ENCODE measurements at places on chromosomes 12 and 14. TPM values are rescaled to one million over a fixed set of nuclear protein-coding genes. Genes with fewer than 3 reads are reported as not detected.
A peak's percentile ranks its signal among the peaks of the same experiment; 100 is the strongest.

- DNase-seq, result no peak
Measured at GRCh38 chr12:127667131-127667685, 599.8 kb upstream of the TMEM132C start.

DNA sequence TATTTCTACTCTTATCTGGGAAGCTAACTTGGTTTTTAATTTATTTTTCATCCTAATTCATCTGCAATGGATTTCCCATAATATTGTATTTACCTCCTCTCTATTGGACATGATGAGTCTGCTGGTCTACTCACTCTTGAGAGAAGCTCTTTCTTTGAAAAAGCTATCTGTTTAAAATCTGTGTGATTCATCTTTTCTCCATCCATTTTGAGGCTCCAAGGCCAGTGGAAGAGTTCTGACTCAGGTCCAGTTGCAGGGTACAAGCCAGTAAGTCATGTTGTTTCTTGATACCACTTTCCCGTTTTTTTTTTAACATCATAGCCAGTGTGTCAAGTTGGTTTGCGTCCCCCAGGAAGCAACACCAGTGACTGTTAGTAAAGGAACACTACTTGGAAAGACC, 160.3 kb upstream of the BMP4 start:
- DNase-seq, result no peak

GLIPR1L1 gene
- total RNA-seq, result 1.9 TPM

CAPRIN2 gene
- total RNA-seq, result 123 TPM

DNA sequence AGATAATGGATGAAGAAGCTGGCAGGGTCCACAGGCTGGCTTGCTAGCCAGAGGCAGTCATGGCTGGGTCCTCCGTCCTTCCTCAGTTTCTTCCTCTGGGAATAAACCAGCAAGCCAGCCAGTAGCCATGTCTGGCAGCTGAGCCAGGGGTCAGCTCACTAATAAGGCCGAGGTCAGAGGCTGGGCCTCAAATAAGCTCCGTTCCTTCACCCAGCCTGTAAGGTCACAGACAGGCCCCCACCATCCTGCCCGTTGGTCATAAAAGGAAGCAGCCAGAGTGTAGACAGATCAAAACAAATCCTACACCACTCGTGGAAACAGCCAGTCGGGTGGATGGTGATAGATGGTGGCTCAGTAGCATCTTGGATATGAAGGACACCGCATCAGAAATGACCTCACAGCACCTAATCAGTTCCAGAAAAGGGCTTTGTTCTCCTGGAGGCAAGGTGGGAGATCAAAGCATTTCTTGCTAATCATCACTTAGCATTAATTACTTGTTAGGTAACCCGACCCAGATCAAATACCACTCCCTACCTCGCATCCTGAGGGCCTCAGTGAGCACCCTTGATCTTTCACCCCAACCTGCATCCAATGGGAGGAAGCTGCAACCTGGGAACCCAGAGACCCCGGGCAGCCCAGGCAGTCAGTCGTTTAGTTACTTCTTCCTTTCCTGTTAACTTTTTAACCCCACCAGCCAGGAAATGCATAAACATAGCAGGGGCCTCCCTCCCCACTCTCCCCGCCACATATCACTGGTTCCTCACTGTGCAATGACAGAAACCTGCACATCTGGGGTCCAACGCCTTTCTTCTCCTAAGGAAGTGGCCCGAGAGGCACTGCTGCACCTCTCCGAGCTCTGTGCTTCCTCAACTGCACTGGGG, 90.2 kb downstream of the KDM2B start:
- DNase-seq, result peak; percentile 35

- no peak for DNase-seq
Measured at GRCh38 chr14:85459361-85460000, 70.5 kb upstream of the FLRT2 start.

NOXRED1 gene
- total RNA-seq, result not detected

DNA sequence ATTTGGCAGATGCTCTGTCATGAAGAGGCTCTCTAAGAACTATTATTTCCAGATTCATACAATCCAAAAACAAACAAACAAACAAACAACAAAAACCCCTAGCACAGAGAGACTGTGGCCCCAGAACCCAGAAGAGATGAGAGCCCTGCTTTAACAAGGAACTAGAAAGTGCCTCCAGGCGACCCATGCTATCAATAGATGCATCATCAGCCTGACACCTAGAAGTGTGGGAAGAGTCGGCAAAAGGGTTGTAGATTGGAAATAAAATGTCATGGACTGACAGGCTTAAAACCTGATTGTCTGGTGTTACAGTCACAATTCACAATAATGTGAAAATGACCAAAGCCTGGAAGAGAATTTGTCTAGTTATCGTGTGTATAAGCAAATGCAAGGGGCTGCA, 50.6 kb upstream of the FLRT2 start:
- DNase-seq, result no peak

KRT5 gene
- not detected for total RNA-seq

DNA sequence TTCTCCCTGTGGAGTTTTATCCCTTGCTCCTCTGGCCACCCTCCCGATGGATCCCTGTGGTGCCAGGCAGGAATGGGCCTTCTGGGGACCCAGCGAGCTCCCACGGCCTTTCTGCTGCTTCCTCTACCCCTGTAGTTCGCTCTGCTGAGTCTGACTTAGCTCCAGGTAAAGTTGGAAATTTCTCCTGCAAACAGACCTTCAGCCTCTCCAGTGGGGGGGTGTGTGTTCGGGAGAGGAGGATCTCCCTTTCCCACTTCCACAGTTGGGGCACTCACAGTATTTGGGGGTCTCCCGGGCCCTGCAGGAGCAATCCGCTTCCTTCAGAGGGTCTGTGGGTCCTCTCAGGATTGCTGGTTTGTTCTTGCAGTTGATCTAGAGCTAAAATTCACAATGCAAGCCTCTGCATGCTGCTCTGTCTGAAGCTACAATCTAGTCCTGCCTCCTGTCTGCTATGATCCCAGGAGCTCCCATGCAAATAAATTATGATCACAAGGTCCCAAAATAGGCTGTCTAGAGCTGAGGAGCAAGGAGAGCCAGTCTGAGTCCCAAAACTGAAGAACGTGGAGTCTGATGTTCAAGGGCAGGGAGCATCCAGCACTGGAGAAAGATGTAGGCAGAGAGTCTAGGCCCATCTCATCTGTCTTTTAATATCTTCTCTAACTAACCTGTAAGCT, 18.3 kb downstream of the MTRFR start:
- no peak for DNase-seq

DNA sequence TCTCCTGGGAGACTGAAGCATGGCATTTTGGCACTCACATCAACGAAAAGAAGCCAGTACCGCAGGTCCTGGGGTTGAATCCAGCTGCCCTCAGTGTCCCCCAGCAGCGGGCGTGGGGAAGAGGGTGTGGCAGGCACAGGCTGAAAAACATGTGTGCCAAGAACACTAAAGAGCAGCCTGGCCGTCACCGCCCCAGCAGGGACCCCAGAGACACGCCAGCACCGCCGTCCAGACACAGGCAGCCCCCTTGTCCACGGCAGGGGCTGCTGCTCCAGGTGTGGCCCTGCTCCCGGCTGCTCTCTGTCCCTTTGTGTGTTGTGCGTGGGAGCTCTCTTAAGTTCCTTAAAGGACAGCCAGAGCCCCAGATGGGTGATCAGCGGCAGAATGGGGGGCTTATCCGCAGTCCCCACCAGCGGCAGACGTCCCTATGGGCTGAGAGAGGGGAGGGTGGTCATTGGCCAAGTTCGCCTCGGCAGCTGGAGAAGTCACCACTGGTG, 556 bp downstream of the PHETA1 start:
- DNase-seq, result no peak

GRCh38 chr12:89208661-89209096, 143.6 kb downstream of the DUSP6 start:
- DNase-seq, result no peak

DNA sequence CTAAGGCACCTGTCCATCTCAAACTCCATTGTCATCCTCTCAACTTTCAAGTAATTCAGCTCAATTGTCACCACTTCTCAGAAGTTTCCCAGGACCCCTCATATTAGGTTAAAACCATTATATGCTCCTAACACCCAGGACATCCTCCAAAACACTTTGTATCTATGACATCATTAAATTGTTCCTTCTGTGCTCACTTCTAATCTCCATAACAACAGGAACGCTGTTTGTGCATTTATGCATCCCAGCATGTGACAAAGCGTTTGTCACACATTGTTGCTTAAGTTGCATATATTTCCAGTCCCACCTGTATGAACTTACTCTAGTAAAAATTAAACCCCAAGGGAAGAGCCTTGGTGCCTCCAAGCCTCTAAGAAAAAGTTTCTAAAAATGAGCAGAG, 133.9 kb downstream of the TBX5 start:
- no peak for DNase-seq

DNA sequence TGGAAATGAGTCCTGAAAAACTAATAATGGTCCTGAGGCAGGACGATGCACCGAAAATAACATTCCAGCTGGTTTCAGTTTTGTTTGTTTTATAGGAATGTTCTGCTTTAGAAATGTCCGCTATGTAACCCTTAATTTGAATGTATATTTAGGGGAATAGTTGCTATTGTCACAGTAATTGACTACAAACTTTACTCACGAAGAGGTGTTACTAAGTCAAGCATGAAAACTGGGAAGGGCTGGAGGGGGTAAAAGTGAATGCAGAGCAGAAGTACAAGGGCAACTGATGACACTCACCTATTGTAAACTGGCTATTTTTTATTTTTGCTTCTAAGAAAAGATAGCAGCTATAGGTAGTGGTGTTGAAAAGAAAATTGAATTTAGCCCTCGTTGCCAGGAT, 230.7 kb upstream of the SYT10 start:
- DNase-seq, result peak; percentile 39

DNA sequence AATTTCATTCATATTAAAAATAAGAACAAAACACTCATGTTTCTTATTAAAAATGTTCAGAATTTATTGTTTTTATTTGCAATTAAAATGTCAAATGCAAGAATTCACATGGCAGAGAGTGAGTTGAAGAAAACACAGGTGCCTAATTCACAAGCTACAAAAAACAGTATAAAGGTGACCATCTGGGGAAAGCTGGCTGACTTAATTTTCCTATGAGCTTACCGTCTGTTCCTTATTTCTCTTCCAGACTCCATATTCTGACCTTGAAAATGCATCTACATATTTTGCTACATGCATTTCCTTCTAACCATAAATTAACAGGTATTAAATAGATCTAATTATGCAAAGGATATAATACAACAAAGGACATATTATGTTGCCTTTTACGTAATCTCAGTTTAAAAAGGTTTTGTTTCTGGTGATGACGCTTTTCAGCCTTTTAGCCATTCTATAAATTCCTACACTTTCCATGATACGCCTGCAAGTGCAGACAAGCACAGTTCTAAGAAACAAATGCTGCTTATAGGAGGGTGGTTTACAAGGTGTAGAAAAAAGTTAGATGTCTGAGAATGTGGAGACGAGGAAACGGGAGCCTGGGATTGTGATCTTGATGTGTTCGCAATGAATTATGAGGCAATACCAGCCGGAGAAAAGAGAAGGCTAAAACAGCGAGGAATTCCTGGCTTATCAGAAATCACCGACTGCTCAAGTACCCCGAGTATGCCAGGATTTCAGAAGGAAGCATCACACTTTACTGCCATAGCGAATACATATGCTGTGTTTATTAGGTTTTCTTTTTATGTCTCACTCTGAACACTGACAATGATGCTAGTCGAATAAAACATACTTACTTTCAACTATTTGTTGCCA, 24.6 kb downstream of the LIN7A start:
- no peak for DNase-seq

GRCh38 chr12:116879509-116880212, 1.6 kb downstream of the HRK start:
- DNase-seq, result peak; percentile 39

- no peak for DNase-seq
Measured at GRCh38 chr14:56891226-56891625, 80.9 kb upstream of the OTX2 start.

DNA sequence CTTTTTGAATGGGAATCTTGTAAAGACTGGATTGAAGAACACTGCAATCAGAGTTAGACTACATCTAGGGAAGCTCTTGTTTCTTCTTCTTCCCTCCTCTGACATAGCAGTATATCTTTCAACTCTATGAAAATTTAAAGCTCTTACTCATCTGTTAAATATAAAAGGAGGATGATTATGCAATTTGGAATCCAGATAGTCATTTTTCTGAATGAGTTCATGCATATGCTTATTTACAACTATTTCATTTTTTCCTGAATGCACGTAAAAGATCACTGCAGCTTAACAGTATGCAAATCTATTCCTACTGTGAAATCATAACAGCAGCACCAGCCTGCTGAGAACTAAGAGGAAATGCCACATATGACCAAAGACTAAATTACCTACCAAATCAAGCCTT, 133.5 kb upstream of the TMCC3 start:
- DNase-seq, result no peak

- DNase-seq, result no peak
Measured at GRCh38 chr14:68359022-68359836, 433.6 kb downstream of the ZFP36L1 start.

GRCh38 chr14:68113343-68113930, 293.9 kb downstream of the RAD51B start:
- DNase-seq, result no peak

DNA sequence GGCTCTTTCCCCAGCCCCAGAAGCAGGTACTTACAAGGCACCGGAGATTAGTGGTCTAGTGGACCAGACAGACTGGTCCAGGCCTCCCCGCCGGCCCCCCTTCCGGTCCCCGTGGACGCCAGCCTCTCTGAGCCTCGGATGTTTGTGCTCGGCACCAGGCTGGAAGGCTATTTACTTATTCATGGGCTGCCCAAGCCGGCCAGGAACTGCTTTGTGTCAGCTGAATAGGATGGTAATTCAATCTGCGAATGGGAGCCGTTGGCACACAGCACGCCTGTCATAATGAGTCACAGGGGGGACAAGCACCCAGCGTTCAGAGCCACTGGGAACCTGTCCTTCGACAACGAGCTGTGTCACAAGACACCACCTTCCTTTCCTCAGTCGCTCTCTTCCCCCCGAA, 82.3 kb downstream of the RIMBP2 start:
- peak; percentile 91 for DNase-seq

GRCh38 chr12:15322164-15323061, at the start of gene PTPRO:
PTPRO (plus strand) TSS chr12:15322508.
- peak; percentile 84 for DNase-seq

CCDC196 gene
- not detected for total RNA-seq

- no peak for DNase-seq
Measured at GRCh38 chr14:93207468-93208308, 632 bp downstream of the UBR7 start.

- no peak for DNase-seq
Measured at GRCh38 chr14:94157197-94157596, 16.9 kb upstream of the PPP4R4 start.

MSI1 gene
- 93.2 TPM for total RNA-seq

SLCO1B1 gene
- total RNA-seq, result 0.09 TPM

FITM1 gene
- 0.31 TPM for total RNA-seq

SUOX gene
- total RNA-seq, result 21.0 TPM

UNC79 gene
- 2.8 TPM for total RNA-seq

- DNase-seq, result no peak
Measured at GRCh38 chr14:70773182-70773862, 36.0 kb downstream of the MAP3K9 start.

All from H9 (cell line).